MM.1S (cell line): ENCODE measurements at places on chromosomes 3 and 15.

- DNase-seq, result no peak
Measured at GRCh38 chr3:31829826-31830426, 151.1 kb downstream of the OSBPL10 start.

DNA sequence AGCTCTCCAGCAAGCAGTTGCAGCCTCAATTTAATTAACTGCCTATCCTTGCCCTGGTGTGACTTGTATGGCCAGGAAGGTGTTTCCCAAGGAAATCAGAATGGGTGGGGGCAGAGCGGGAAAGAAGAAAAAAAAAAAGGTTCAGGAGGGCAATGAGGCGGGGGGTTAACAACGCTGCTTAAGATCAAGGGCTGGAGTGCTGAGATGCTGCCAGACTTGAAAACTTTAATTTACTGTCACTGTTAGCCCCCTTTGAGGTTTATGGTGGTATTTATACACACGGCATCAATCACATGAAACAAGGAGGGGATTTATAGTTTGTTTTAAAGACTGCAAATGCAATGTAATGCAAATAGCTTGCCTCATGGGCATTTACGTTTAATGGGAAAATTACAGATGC lies 319.4 kb upstream of the NR2F2 start:
- no peak for DNase-seq

DNA sequence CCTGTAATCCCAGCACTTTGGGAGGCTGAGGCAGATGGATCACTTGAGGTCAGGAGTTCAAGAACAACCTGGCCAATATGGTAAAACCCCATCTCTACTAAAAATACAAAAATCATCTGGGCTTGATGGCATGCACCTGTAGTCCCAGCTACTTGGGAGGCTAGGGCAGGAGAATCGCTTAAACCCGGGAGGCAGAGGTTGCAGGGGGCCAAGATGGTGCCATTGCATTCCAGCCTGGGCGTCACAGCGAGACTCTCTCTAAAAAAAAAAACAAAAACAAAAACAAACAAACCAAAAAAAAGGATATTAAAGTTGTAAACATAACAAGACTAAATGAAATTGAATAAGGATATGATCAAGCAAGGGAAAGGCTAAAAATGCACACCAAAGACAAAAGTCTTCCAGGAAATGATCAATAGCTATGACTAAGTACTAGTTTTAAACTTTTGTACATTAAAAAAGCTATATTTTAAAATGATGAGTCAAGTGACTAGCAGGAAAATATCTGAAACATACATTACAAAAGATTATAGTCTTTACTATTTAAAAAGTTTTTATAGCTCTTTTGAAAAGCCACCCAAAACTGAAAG lies 28.6 kb downstream of the KLHL6 start:
- DNase-seq, result no peak

DNA sequence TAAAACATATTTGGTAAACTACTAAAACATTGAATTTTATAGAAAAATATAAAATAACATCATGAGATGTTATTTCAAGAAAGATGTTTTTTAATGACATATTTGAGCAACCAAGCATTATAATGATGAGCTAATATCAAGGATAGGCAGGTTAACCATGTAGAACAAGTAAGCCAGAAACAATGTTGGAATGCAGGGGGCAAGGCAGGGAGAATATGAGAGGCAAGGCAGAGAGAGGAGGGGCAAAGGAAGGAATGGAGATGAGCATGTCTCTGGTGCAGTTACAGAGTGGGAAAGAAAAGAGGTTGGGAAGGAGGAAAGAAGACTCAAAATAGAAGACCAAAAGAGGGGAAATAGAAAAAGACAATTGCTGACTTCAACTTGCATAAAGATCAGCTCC lies 390.4 kb downstream of the MCTP2 start:
- no peak for DNase-seq

GRCh38 chr15:48458876-48459275 lies 127.6 kb downstream of the DUT start:
- DNase-seq, result no peak

- DNase-seq, result no peak
Measured at GRCh38 chr3:42736081-42736480, 33.5 kb upstream of the HHATL start.

DNA sequence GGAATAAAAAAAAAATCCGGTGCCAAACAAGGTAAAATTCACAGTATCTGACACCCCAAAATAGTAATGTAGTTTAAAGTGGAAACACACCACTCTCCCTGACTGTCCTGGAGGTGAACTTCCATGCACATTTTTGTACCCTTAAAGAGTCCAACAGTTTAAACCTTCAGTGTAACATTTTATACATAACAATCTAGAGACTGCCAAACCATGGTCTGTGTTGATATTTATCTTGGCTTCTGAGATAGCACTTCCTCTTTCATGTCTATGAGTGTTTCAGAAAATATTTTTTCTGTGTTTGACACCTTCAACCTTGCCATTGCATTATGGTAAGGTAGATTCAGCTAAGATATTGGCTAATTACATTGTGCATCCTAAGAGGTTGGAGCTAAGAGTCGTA lies 13.9 kb downstream of the TMEM45A start:
- no peak for DNase-seq

GRCh38 chr3:172057624-172058327 lies 18.4 kb downstream of the FNDC3B start:
- no peak for DNase-seq

DNA sequence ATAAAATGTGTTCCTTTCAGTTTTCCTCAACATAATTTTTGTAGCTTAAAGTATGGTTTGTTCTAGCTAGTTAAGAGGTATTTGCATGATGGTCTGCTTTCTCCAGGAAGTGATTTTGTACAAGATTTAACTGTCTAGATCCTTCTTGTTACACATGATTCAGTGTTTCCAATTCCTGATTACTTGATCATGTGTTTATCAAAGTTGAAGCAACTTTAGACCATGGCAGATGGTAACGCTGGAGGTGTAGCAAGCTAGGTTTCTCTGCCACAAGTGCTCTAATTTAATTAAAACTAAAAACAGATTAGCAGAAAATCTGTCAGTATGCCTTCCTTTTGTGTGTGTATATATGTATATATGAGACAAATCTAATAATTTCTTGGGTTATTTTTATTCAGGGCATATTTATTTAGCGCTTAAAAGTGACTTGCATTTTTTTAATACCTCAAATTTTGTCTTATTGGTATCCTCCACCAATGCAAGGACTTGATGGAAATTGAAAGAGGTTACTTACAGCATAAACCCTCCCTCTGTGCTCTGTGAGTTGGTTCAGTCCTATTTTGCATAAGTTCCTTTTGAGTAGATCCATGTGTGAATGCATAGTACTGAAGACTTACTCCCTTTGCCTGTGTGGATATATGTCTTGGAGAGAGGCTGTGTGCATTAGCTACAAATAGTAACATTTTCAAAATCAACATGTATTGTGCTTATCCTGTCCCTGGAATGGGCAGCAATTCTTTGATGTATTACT lies 157.3 kb upstream of the CGNL1 start:
- DNase-seq, result no peak

GRCh38 chr3:69906351-69906966 lies 93.1 kb upstream of the SAMMSON start:
- no peak for DNase-seq

DNA sequence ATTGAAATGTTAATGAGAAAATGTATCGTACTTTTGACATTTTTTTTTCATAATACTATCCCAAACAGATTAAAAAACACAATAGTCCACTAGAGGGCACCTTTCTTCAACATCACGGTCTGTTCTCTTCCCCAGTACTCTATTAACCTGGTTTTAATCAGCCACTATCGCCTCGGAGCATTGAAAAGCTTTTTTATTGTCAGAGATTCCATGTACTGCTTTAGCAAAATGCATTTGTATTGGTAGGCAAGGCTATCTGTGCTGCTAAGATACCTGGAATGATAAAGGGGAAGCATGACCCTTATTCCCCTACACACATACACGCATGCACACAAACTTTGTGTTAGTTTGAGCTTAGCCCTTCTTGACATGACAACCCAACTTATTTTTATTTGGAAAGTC lies 160.1 kb upstream of the IL12A start:
- peak; percentile 64 for DNase-seq

DNA sequence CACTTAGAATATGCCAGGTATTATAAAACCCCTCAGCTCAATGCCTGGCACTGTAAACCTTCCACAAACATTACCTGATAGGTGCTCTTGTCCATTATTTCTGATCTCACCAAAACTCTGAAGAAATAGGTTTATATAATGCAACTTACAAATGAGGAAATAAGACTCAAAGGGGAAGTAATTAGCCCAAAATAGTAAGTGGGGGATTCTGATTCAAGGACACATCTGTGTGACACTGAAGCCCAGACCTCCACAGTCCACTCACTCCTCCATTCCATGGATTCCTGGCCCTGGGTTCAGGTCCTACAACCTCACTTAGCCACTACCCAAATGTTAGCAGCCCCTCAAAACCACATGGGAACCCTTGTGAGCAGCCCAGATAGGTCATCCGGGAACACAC lies 49.9 kb downstream of the TRANK1 start:
- DNase-seq, result no peak

- DNase-seq, result no peak
Measured at GRCh38 chr3:126985132-126985985, 2.4 kb downstream of the PLXNA1 start.

DNA sequence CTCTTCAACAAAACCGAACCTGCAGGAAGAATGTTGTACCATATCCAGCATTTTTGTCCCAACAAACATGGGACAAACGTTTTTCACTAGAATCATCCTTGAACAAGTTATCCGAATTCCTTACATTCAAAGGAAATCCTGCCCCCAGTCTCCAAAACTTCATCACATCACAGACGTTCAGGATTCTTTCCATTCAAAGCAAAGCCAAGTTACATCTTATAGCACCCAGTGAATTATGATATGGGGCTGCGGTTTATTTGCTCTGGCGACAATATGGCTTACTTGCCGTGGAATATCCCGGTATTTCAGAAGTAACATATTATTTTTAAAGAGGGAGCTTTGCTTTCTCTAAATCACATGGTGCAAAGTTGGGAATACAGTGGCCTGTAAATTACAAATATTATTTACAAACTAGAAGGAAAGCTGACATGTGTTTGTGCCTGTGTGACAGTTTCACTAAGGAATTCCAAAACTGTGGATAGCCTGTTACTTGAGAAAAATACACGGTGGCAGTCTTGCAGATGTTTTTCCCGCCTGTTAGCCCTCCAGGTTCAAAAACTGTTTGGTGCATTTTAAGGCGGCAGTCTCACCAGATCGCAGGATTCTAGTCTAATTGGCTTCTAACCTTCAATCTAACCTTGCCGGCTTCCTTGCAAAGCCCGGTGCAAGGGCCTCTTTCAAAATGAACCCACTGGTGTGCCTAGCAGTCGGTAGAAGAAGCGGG lies 736 bp upstream of the MBNL1 start:
- no peak for DNase-seq

- DNase-seq, result no peak
Measured at GRCh38 chr3:126187920-126188319, 7.5 kb upstream of the ALDH1L1 start.

DNA sequence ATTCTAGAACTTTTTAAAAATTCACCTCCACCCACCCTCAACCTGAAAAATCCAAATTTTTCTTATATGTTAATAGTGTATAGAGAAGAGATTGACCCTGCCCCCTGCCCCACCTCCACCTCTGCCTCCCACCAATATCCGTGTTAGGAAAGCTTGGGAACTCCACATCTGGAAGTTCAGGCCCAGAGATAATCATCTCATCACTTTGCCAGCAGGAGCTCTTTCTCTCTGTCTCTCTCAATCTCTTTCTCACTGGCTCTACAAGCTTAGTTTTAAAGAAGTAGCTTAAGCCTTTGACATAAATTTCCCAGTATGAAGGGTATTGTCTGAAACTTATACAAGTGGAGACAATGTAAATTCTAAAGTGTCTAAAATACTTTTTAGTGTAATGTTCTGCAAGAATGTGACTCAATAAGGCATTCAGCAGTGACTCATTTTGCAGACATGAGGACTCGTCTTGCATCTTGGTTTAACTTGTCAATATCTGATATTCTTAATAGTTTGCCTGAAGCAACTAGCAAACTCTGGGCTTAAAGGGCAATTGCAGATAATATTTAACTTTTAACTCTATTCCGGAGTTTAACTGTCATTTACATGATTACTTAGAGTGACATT lies 299.8 kb upstream of the EPHA3 start:
- no peak for DNase-seq

DNA sequence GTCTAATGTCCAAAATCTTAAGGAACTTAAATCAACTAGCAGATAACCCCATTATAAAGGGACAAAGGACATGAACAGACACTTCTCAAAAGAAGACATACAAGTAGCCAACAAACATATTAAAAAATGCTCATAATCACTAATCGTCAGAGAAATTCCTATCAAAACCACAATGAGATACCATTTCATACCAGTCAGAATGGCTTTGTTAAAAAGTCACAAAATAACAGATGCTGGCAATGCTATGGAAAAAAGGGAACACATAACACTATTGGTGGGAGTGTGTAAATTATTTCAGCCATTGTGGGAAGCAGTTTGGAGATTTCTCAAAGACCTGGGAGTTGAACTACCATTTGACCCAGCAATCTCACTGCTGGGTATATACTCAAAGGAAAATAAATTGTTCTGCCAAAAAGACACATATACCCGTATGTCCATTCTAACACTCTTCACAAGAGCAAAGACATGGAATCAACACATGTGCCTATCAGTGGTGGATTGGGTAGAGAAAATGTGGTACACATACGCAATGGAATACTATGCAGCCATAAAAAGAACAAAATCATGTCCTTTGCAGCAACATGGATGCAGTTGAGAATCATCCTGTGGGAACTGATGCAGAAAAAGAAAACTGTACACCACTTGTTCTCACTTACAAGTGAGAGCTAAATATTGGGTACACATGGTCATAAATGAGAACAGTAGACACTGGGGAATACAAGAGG lies 78.5 kb downstream of the TCF12 start:
- no peak for DNase-seq

- no peak for DNase-seq
Measured at GRCh38 chr3:14234251-14235002, 55.8 kb downstream of the LSM3 start.

DNA sequence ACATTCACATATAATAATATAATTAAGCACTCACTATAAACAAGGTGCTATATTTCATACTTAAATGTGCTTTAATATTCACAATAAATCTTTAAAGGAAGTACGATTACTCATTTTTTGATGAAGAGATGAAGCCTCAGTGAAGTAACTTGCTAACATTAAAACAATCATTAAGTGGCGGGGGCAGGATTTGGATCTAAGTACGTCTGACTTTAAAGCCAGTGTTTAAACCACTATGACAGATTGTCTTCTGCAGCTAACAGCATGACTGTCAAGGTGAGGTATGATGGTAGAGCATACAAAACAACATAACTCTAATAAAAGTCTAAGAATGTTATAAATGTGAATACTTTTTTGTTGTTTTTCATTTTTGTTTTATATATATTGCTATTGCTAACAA lies 862.1 kb downstream of the ROBO1 start:
- DNase-seq, result no peak

DNA sequence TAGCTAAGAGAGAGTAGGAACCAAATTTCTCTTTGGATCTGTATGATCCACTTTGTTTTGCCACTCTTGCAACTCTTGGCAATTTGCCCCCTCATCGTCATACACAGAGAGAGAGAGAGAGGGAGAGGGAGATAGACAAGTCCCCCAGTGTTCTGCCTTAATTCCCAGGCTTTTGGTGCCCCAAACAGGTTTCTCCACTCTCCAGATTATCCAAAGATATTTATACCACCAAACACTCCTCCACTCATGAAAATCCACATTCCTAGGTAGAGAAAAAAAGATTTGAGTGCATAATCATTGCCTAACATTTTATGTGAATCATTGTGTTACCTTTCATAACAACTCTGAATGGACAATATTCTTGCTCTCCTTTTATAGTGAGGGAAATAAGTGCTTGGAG lies 15.3 kb downstream of the ACP3 start:
- DNase-seq, result no peak

- DNase-seq, result peak; percentile 96
Measured at GRCh38 chr3:157159037-157159761, 748 bp downstream of the CCNL1 start.

GRCh38 chr3:30241721-30242120 lies 364.7 kb upstream of the TGFBR2 start:
- no peak for DNase-seq
